Stimulated activated CD4-positive, alpha-beta T cell treated with anti-CD3 and anti-CD28 coated beads, Interleukin-1b, Interleukin-23, amount 100 ng/mL, for 1 hour (primary cell): ENCODE measurements at places on chromosomes 7 and 10.

DNA sequence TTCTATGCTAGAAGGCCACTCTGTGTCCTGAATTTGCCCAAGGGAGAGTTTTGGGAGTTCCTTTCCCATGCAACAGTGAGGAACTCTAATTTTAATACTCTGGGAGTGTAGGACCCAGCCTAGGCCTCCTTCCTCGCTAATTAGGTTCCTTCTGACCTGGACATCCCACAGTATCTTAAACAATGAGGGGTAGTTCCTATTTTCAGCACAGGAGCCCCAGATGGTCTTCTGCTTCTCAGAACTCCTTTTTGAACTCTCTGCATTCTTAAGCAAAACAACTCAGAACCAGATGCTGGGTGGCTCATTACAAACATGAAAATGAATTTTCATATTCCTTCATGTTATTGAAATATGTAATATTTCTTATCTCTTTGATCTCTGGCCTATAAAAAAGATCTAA, 116.9 kb downstream of the LRMDA start:
- DNase-seq = no peak

- DNase-seq = no peak
Observed at GRCh38 chr7:138483531-138483930, 23.5 kb downstream of the TRIM24 start.

GRCh38 chr10:4450981-4451908, 374.8 kb upstream of the AKR1E2 start:
- no peak for DNase-seq

DNA sequence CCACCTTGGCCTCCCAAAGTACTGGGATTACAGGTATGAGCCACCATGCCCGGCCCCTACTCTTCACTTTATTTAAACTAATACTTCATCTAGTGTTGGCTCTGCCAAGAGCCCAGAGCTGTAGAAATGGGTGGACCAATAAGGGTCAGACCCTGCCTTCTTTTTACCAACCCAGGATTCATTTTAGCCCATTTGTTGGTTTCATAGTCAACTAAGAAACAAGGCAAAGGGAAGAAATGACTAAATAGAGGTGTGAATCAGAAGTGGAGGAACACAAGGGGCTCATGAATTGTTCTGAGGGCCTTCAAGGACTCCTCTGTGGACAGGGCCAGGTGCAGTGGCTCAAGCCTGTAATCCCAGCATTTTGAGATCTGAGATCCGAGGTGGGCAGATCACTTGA, 1.1 kb downstream of the ANKRD2 start:
- no peak for DNase-seq

DNA sequence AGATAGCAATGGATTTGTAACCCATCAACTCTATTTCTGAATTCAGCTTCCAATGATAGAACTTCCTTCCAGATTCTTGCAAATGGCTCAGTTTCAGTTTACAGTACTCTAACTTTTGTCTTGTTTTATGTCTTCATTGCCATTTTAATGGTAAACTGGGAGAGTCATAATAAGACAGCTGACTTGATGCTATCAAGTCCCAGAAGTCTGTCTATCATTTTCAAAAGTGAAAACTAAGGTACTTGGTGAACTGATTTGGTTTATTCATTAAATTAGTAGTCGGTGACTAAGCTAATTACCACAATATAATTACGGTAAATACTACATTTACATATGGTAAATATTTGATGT, 25.0 kb downstream of the RTKN2 start:
- DNase-seq = no peak

DNA sequence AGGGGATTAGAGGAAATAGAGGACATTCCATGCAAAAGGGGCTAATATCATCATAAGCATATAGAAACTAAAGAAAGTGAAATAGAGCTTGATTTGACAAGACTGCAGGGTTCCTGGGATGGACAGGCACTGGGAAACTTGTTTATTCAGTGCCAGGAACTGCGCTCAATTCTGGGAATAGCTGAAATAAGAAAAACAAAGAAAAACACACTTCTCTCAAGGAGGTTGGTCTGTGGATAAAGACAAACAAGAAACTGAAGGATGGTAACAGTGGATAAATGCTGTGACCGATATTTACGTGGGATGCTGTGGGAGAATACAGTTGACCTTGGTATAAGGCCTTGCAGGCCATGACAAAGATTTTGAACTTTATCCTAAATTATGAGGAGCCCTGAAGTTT, 40.9 kb upstream of the ANLN start:
- DNase-seq = no peak

- DNase-seq = no peak
Observed at GRCh38 chr10:15237351-15237750, 68.9 kb upstream of the NMT2 start.

- no peak for DNase-seq
Observed at GRCh38 chr10:62818426-62819011, 2.4 kb upstream of the EGR2 start.

GRCh38 chr7:83835424-83835823, 186.5 kb upstream of the SEMA3E start:
- no peak for DNase-seq

GRCh38 chr7:108382932-108383331, 73.3 kb downstream of the NRCAM start:
- DNase-seq = no peak

- no peak for DNase-seq
Observed at GRCh38 chr7:133775201-133775600, 351.9 kb upstream of the LRGUK start.

- DNase-seq = no peak
Observed at GRCh38 chr7:105621617-105622016, 40.3 kb upstream of the EFCAB10 start.

DNA sequence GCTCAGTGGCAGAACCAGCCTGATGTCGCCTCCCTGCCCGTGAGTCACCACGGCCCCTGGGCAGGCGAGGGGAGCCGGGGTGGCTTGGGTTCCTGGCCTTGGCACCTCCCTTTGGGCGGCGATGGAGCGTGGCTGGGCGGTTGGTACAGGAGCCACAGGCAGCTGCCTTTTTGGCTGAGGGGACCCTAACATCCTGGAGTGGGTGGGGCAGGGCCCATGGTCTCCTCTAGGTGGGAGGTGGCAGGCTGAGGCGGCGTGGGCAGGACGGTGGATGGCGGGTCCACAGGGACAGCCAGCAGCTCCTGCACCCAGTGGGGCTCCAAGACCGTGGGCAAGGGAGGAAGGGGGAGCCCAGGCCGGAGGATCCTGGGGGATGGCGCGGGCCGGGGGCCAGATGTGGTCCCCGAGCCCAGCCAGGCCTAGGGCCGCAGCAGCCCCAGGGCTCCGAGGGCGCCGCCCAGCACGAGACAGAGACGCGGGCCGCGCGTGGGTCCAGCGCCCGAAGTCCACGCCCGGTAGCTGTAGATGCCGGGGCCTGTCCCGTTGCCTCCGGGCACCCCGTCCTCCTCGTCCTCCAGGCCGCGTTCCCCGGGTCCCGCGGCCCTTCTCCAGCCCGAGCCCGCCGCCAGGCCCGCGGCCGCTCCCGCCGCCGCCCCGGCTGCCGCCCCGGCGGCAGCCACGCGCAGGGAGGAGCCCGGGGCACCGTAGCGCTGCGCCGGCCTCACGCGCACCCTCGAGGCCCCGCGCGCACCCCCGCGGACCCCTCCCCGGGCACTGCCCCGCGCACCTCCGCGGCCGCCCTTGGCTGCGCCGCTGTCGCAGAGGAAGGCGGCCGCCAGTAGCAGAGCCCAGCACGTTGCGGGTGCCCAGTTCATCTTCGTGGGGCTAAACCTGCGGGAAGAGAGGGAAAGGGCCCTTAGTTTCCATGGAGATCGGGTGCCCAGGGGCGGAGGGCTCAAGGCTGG, 1.3 kb downstream of the SPRN start:
- no peak for DNase-seq

DNA sequence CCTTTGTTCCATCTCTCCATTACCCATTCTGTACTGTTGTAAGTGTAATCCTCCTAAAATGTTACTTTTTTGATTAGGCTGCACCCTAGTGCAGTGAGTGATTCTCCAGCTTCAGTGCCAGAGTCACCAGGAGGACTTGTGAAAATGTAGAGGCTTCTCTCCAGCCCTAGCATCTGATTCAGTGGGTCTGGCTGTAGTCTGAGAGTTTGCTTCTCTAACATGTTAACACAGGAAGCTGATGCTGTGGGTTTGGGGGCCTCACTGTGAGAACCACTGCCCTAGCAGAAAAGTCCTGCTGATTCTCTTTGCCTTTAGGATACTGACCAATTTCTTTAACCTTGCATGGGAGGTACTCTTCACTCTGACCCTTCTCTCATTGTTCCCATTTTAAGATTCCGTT, 24.4 kb downstream of the CSGALNACT2 start:
- no peak for DNase-seq

GRCh38 chr7:40306596-40306995, 171.8 kb downstream of the SUGCT start:
- DNase-seq = no peak

DNA sequence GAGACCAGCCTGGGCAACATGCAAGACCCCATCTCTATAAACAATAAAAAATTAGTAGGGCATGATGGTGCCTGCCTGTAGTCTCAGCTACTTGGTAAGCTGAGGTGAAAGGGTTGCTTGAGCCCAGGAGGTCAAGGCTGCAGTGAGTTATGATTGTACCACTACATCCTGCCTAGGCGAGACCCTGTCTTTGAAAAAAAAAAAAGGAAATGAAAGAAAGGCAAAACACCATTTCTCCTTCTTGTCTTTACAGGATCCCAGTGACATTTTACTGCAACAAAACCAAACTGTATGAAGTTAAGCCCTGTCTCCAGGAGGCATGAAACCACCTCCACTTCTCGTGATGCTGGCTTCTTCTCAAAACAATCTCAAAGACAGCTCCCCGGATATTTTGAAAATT, 29.9 kb upstream of the PBLD start:
- DNase-seq = no peak

GRCh38 chr10:105398202-105398601, 757.1 kb downstream of the SORCS3 start:
- DNase-seq = no peak

DNA sequence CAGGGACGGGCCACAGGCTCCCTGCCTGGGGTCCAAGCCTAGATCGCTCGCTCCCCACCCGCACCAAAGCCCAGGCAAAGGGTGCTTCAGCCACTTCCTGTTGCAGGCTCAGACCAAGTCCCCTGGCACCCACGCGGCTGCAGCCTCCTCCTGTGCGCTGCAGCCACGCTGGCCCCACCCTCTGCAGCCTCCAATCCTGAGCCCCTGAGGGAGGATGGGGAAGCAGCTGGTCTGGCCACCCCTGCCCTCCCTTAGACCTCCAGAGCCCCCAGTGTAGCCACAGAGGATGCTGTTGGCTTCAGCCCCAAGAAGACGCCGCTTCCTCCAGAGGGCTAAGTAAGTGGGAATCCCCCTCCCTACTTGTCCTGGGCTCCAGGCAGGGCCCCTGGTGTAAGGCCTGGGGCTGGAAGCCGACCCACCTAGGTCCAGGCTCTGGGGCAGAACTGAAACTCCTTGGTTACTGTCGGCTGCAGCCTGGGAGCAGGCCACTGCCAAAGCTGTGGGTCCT, 9.4 kb downstream of the LIMK1 start:
- DNase-seq = no peak

DNA sequence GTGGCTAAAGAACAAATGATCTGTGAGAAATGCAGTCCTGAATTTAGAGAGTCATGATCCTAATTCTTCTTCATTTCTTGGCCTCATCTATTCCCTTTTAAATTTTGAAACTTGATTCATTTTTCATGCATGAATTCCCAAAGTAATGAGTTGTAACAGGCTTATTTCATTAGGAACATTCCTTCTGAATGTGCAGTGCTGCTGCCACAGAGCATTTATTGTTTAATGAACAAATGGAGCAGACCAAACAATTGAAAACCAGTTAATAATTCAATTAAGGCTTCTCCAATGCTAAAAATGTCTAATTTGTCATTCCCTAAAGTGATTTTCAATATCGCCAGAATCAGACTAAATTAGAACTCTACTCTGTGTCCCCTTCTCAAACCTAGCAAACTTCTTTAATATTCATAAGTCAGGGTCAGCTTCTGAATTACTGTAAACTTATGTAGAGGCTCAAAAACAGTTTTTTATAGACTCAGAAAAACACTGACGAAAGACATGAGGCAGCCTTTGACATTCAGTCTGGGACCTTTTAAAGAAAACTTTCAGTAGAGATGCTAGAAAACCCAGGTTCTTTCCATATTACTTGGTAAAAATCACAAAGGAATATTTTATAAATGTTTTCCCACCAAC, 14.5 kb downstream of the LSMEM1 start:
- no peak for DNase-seq

- DNase-seq = no peak
Observed at GRCh38 chr7:104286839-104287238, 41.6 kb upstream of the LHFPL3 start.

DNA sequence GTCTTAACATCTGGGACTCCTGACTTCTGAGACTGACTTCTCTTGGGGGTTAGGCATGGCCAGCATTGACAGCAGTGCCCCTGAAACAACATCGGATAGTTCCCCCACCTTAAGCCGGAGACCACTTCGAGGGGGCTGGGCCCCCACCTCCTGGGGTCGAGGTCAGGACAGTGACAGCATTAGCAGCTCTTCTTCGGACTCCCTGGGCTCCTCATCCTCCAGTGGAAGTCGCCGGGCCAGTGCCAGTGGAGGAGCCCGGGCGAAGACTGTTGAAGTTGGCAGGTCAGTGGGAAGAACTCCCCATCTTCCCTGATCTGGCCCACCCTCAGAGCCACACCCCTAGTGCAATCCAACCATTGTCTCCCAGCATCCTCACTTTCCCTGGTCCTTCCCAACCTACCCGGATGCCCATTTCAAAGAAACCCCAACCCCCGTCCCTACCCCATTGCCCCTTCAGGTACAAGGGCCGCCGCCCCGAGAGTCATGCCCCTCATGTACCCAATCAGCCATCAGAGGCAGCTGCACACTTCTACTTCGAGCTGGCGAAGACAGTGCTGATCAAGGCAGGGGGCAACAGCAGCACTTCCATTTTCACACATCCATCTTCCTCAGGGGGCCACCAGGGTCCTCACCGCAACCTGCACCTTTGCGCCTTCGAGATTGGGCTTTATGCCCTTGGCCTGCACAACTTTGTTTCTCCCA, 12.1 kb downstream of the ZSWIM8 start:
- no peak for DNase-seq

DNA sequence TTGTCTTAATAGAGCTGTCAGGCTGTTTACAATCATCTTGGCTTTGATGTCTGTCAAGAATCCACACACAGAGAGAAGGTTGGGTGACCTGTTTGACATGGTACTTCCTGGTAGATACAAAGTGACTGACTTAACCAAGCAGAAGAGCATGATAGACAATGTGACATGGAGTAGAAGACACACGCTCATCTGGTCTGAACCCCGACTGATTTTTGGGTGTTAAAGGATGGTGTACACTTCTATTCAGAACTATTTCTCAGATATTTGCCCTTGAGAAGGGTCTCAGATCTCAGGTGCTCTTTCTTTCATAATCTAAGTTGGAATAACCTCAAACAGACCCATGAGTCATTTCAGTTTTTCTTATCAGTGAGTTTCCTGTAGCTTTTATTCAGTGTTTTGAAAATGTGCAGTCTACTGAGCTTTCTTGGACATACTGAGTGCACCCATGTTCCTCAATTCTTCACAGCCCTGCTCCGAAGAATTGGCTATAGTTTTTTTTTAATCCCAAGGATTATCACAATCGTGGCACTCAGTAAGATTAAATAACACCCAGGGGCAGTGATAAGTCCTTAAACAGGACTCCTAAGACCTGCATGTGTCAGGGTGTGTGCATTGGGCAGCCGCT, 46.4 kb upstream of the NXPH1 start:
- DNase-seq = no peak
